Ovary (tissue), 10 donors: ENCODE measurements at places on chromosomes 6 and 20. TPM values are rescaled to one million over a fixed set of nuclear protein-coding genes. Genes with fewer than 3 reads are reported as not detected.

The SSR1 gene
- polyA plus RNA-seq = 45.0 TPM

DNA sequence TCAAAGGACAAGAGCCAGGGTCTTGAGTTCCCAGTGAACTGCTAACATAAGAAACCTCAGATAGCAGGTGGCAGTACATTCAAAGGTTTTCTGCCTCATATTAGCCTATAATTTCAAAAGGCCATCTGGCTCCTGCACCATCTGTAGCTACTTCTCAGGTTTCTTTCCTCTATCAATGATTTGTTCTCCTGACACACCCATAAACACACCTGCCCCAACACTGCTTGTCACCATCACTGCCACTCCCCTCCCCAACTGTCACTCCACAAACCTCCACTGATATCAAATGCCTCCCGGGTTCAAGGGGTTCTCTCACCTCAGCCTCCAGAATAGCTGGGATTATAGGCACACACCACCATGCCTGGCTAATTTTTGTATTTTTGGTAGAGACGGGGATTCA is 152.7 kb upstream of the SLC22A16 start:
- no peak overlapping the region for H3K27ac ChIP-seq
- DNase-seq = no peak
- no peak overlapping the region for H3K4me3 ChIP-seq
- H3K27me3 ChIP-seq = no peaks in the 10 kb centered on the region

- H3K27ac ChIP-seq = no peak overlapping the region
- H3K36me3 ChIP-seq = no peaks in the 10 kb centered on the region
- H3K27me3 ChIP-seq = no peaks in the 10 kb centered on the region
- H3K4me3 ChIP-seq = no peak overlapping the region
Observed at GRCh38 chr6:50722829-50723554, 9.7 kb downstream of the TFAP2D start.

The FAM184A gene
- 3.6 TPM for polyA plus RNA-seq

The OR2B6 gene
- not detected for polyA plus RNA-seq

The RAMACL gene
- polyA plus RNA-seq = 0.16 TPM

The FAM217A gene
- not detected for polyA plus RNA-seq

GRCh38 chr6:126811321-126811720 is 307.1 kb upstream of the RSPO3 start:
- no peak overlapping the region for H3K27ac ChIP-seq
- H3K4me1 ChIP-seq = no peaks in the 10 kb centered on the region
- no peak overlapping the region for H3K4me3 ChIP-seq
- DNase-seq = no peak
- H3K27me3 ChIP-seq = no peaks in the 10 kb centered on the region

The HLA-DMB gene
- 70.0 TPM for polyA plus RNA-seq

DNA sequence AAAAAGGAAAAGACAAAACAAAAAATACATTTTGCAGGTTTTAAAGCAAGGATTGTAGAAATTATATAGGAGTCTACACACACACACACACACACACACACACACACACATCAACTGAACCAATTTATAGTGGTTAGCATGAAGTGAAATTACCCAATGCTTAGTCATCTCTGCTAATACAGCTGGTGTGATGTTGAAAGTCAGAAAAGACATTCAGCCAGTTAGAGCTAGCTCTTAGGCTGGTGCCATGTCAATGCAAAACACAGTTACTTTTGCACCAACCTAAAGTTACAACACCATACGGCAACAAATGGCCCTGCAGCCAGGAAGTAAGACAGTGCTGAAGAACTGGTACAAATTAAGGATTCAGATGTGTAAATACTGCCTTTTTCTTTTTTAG is 15.2 kb downstream of the FAM210B start:
- H3K27ac ChIP-seq = no peak overlapping the region
- no peaks in the 10 kb centered on the region for H3K36me3 ChIP-seq
- H3K4me1 ChIP-seq = peaks cover 1% of the 10 kb centered on the region
- no peak overlapping the region for H3K4me3 ChIP-seq

The PDYN gene
- not detected for polyA plus RNA-seq

DNA sequence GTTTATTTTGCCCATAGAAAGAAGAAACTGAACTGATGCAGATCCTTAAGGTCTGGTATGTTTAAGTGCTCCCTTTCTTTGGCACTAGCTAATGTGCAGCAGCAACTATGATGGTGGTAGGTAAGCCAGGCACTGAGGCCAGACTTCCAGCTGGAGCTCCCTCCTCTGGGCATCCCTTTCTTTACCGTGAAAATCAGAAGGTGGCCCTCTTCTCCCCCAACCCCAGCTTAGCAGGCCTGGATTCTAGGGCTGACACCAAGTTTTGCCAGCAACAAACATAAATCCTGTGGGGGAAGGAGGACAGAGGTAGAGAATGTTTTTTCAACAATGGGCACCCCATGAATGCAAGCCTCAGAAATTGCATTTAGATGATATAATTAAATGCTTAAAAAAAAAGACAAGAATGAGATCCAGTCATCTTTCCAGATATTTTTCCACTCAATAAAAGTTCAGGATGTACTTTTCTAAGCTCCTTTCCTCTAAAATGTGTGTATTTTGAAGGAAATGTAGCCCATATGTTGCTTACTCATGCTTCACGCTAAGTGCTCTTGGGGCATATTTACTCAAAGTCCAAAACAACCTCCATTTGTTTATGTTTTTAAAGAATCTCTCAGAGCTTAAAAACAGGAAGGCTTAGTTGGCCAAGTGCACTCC is 123.9 kb upstream of the NXT1 start:
- H3K27me3 ChIP-seq = no peaks in the 10 kb centered on the region
- H3K27ac ChIP-seq = no peak overlapping the region
- H3K4me1 ChIP-seq = peaks cover 2% of the 10 kb centered on the region
- no peak for DNase-seq
- H3K36me3 ChIP-seq = no peaks in the 10 kb centered on the region

DNA sequence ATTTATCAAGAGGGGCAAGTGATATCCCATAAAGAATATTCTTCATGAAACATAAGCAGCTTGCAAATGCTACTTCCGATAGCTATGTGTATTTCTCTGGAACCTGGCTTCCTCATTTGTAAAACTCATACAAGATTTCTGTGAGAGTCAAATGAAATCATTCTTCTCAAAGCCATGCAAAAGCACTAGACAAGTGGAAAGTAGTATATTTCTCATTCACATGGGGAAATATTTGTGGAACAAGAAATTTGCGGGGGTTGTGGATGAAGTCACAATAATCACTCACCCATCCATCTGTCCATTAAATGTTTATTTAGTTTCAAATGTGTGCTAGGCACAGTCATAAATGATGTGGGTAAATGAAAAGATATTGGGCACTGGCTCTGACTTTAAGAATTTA is 150.5 kb downstream of the IPCEF1 start:
- H3K27me3 ChIP-seq = no peaks in the 10 kb centered on the region
- no peaks in the 10 kb centered on the region for H3K4me1 ChIP-seq
- no peaks in the 10 kb centered on the region for H3K36me3 ChIP-seq
- no peak overlapping the region for H3K27ac ChIP-seq
- H3K4me3 ChIP-seq = no peak overlapping the region
